NB4 (cell line): ENCODE measurements at places on chromosomes 11 and 22.

- no peak for DNase-seq
Measured at GRCh38 chr11:28833670-28834069, 725.5 kb downstream of the METTL15 start.

DNA sequence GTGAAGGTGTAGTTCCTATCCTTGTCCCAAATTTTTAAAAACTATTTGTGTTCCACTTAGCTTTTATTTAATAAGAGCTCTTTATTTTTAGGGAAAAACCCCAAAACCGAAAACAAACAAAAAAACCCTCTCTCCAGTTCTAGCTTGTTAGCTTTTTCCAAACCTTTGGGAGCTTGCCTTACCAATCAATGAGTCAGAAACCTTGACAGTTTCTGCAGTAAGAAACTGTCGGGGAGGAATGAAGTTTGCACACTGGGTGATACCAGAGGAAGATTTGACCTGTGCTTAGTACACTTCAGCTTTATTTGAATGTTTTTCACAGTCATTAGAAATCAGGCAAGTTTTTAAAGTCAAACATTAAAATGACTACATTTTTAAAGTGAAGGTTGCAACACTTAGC lies 105.0 kb downstream of the FAT3 start:
- no peak for DNase-seq

GRCh38 chr11:1647901-1648652 lies 18.5 kb downstream of the KRTAP5-5 start:
- DNase-seq = no peak

- no peak for DNase-seq
Measured at GRCh38 chr11:118706546-118706825, 27.0 kb upstream of the TREH start.

DNA sequence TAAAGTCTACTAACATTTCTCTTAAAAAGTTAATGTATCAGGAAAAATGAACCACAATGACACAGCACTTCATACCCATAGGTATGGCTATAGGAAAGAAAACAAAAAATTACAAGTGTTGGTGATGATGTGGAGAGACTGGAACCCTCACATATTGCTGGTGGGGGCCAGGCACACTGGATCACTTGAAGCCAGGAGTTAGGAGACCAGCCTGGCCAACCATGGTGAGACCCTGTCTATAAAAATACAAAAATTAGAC lies 26.7 kb downstream of the TCF20 start:
- DNase-seq = no peak

DNA sequence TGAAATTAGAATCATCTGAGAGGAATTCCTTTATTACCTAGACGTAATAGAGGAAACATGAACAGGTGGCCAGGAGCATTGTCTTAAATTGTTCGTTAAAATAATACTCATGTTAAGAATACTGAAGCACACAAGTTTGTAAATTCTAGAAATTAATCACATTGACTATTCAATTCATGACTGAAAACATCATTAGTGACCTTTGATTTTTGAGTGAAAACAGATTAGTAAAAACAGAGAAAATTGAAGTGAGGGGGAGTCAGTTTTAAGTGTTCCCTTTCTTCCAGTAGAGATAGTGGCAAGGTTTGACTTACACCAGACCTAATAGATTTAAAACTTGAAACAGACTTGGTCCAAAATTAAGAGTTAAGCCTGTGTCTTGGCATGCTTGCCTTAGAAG lies 1.4 kb downstream of the ZFP91 start:
- DNase-seq = no peak

DNA sequence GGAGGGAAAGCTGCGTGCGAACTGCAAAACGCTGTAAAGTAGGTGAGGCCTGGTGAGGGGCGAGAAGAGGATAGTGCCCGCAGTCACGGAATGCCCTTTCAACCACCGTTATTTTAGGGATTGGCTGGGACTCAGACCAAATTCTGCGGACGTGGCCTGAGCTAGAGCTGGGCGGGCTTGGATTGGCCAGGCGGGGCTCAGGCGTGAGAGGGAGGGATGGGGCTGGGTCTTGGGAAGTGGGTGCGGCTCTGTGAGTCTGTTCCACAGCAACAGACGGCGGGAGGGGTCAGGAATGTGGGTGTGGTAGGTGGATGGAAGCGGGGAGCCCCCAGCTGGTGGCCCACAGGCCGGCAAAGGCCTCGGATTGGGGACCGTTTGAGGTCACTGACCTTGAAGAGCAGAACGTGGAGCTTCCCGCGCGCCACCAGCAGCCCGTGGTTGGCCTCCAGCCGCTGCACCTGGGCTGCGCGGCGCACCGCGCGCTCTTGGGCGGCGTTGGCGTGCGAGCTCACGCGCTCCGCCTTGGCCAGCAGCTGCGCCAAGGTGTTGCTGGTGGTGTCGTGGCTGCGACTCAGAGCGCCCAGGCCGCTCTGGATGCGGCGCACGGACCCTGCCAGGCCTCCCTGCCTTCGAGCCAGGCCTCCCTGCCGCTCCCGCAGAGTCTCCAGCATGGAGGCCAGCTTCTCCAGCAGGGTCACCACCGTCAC lies 444 bp downstream of the CAVIN3 start:
- no peak for DNase-seq

DNA sequence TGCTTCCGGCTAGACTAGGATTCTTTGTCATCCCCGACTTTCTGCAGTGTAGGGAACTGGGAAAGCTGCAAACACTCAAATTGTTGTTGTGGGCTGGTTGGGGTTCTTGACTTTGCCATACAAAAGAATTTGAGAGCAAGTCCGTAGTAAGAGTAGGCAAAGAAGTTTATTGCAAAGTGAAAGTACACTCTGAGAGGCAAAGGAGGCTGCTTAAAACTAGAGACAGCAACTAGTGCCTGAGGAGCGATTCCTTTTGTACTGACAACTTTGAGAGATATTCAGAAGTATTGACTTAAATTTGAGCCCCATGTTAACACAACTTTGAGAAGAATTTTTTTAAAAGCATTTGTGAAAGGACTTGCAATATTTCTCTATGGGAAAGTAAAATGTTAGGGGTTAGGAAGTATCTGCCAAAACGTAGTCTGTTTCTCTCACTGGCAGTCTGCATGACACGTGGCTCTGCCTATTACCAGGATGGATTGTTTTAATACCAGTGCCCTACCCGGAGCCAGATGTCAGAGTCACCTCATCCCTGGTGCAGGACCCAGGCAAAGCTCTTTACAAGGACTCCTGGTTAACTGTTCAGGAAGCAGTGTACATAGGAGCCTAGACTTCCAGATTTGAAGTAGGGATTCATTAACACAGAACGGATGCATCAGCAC lies 85.0 kb upstream of the CLPB start:
- peak; percentile 38 for DNase-seq

DNA sequence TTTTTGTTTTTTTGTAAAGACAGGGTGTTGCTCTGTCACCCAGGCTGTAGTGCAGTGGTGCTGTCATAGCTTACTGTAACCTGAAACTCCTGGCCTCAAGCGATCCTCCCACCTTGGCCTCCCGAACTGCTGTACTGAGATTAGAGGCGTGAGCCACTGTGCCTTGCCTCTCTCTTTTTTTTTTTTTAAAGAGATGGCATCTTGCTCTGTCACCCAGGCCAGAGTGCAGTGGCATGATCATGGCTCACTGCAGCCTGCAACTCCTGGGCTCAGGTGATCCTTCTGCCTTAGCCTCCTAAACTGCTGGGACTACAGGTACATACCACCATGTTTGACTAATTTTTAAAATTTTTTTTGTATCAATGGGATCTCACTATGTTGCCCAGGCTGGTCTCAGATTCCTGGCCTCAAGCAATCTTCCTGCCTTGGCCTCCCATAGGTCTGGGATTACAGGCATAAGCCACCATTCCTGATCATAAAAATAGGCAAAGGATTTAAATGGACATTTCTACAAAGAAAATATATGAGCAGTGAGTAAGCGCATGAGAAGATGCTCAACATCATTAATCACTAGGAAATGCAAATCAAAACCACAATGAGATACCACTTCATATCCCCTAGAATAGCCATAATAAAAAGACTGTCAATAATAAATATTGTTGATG lies 17.3 kb upstream of the CLNS1A start:
- no peak for DNase-seq

DNA sequence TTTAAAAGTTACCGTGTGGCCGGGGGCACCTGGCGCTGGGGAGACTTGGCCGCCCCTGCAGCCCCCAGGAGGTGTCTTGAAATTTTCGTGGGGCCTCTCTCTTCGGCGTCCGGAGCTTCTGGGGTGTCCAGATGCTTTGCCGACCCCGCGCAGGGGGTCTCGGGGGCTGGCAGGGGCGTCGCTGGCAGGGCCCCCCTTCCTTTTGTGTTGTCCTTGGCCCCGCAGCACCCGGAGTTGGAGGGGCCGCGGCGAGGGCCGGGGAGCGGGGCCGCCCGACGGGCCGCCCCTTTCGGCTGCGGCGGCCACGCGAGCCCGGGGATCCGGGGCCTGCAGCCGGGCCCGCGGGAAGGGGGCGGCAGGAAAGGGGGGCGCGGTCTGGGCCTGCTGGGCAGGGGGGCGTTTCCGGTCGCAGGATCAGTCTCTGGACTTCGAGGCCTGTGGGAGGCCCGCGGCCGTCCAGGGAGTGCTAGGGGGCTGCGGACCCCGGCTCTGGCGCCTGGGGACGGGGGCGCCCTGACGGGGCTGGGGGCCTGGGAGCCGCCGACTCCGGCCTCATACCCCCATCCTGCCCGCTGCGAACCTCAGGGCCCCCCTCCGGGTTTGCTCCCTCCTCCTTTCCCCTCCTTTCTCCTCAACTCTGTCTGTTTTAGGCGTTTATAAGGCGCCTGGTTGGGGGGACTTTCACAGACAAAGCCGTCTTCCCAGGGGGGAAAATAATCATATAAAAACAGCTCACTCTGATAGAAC lies 869 bp downstream of the ZC3H7B start:
- peak; percentile 28 for DNase-seq

GRCh38 chr11:89327885-89328284 lies 150.2 kb downstream of the TYR start:
- DNase-seq = no peak

GRCh38 chr22:36830601-36831000 lies 13.8 kb upstream of the PVALB start:
- DNase-seq = no peak

- DNase-seq = no peak
Measured at GRCh38 chr22:43901976-43902643, 10.3 kb upstream of the PNPLA5 start.

DNA sequence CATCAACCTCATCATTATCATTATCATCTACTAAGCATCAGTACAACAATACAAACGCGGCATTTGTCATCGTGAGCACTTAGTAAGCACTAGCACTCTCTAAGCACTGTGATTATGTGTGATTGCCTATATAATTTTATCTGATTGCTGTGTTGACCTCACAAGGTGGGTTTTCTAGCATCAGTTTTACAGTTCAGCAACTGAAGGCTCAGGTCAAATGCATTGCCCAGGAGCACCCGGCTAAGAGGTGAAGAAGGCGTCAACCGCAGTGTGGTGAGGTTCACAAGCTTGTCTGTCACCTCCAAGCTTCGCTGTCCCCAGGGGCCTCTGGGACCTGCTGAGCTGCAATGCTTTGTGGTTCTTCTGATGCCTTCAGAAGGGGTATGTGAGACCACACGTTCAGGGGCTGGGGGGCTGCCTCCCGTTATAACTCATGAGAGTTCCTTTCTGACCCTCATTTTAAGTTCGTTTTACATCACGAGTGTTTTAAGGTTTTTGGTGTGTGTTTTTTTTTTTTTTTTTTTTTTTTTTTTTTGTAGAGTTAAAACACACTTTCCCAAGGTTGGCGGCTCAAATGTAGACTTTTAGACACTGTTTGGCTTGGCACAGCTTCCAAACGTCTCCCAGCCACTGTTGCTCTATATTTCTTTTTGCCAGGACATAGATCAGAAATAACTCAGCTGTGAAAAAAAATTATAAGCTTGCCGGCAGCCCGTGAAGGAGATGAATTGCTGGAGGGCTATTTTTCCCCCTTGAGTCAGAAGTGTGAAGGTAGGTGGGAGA lies 33.8 kb upstream of the SCUBE1 start:
- DNase-seq = peak; percentile 22

DNA sequence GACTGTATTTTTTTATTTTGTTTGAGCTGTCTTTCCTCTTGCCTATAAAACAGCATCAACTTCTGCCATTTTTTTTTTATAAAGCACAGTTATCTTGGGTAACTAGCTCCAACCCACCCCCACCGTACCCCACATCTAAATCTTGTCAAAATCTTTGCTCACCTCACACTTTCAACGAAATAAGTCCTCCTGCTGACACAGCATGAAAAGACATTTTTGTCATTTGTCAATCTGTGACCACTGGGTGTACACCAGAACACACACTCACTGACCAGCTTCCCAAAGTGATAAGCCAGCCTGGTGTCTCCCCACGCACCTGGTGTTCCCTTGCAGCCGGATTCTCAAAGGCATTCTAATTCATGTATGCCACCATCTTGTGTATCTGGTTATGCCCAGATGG lies 1.7 kb upstream of the TECTA start:
- DNase-seq = no peak

- peak; percentile 50 for DNase-seq
Measured at GRCh38 chr22:46293577-46294260, 3.0 kb upstream of the GTSE1 start.

DNA sequence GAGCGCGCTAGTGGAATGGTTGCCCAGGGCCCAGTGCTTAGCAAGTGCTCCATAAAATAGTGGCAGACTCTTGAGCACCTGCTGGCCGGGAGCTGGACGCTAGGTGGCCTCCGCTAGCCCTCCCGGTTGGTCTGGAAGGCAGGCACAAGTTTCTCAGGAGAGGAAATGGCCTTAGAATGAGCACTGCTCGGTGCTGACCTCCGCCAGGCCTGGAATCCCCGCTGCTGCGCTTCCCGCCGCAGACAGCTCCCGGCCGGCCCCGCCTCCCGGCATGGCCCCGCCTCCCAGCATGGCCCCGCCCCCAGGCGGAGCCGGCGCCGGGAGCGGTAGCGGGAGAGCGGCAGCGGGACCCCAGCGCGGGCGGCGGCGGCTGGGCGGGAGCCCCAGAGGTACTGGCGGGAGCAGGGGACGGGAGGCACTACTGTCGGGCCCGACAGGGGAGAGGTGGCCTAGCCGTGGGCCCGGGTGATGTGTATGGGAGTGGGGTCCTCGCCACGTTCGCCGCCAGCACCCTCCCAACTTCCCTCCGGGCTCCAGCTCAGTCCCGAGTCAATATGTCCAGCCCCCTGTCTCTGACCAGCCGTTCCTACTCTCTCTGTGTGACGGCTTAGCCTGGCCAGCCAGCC lies at the start of gene SIPA1:
TSS of gene SIPA1 (plus strand) at position 308 of the 626 bp plus-strand sequence. CDS start 2,821 bp downstream, outside the sequence.
- DNase-seq = peak; percentile 89

- DNase-seq = peak; percentile 80
Measured at GRCh38 chr11:8959546-8960166, 4.6 kb downstream of the TMEM9B start.

- no peak for DNase-seq
Measured at GRCh38 chr11:43381802-43382201, 23.1 kb downstream of the TTC17 start.

DNA sequence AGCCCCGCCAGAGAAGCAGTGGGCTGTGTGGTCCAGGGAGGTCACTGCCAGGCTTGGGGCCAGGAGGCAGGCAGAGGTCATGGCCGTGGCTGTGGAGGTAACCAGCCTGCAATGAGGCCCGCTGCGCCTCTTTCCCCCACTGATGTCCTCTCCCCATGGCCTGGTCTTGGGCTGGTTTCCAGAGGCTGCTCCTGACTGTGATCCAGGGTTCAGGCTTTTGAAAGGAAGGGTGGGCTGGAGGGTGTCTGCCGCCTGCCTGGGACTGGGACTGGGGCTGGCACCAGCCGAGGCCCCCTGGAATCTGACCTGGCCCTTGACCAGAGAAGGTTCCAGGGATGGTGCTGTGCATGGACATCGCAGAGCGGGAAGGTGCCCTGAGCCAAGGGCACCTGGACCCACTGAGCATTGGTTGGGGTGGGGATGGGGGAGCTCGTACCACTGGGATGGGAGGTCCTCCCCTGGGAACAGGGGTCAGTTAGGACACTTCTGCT lies 59.6 kb upstream of the THY1 start:
- no peak for DNase-seq
